ENCODE measurements at places on chromosomes 11 and 22. TPM values are rescaled to one million over a fixed set of nuclear protein-coding genes. Genes with fewer than 3 reads are reported as not detected.

DNA sequence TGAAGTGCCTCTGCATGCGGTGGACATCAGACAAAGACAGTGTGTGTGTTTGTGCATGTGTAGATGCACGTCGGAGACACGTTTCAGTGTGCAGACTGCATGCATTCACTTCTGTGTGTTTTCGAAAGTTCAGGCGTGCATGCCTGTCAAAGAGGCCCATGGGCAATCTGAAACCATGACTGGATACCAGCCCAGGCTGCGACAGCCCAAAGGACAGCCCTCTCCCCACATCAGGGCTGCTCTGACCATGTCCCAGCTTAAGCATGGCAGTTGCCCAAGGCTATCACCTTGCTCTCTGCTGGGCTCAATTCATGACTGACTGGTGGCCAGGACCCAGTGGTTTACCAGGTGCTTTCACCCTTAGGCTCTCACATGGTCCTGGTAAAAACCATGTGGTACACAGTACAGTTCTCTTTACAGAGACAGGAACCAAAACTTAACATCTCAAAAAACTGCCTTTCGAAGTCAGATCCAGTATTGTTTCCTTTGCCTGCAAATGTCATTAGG, 423.7 kb upstream of the CADM1 start:
- DNase-seq: no peak

GRCh38 chr11:134760299-134760698, 348.3 kb upstream of the B3GAT1 start:
- DNase-seq: no peak

GRCh38 chr11:65448418-65449105, 26.0 kb downstream of the NEAT1 start:
- DNase-seq: peak; percentile 58

DNA sequence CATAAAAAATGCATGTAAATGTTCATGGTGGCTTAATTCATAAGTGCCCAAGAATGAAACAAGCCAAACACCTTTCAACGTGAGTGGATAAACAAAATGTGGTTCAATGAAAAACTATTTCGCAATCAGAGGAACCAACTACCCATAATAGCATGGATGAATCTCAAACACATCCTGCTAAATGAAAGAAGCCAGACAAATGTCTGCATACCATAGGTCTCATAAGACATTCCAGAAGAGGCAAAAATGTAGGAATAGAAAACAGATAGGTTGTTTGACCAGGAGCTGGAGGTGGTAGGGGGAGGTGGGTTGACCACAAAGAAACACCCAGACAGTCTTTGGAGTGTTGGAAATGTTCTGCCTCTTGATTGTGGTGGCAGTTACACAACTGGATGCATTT, 13.2 kb upstream of the OSBPL5 start:
- no peak for DNase-seq

GRCh38 chr11:109858152-109858551, 235.0 kb upstream of the ZC3H12C start:
- no peak for DNase-seq

- no peak for DNase-seq
Observed at GRCh38 chr11:75454987-75455386, 22.0 kb upstream of the KLHL35 start.

GRCh38 chr22:20450551-20450906, 12.9 kb upstream of the SCARF2 start:
- no peak for DNase-seq

GRCh38 chr11:8006349-8006977, 19.3 kb downstream of the EIF3F start:
- DNase-seq: peak; percentile 80

GRCh38 chr22:23237841-23238240, 57.5 kb downstream of the BCR start:
- no peak for DNase-seq

- DNase-seq: no peak
Observed at GRCh38 chr11:58949184-58949583, 9.9 kb downstream of the GLYATL1 start.

DNA sequence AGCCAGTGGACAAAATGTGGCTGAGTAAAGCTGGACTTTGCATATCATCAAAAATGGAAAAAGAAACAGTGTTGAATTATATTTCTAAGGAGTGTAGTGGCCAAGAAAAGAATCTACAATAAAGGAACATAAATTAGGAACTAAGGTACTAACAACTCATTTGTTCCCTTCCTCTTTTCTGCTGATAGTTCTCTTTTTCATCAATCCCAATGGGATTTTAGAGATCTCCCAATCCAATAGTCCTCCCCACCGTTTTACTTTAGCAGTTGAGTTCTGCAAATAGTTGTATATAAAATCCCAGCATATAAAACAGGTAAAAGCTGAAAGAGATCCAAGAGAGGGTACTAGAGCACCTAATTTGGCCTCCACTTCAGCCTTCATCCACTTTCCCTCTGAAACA, 2.0 kb downstream of the PRCP start:
- DNase-seq: no peak

GRCh38 chr11:100618914-100619313, 68.2 kb upstream of the ARHGAP42 start:
- DNase-seq: no peak

- no peak for DNase-seq
Observed at GRCh38 chr11:121586750-121587149, 134.0 kb upstream of the SORL1-AS1 start.

DNA sequence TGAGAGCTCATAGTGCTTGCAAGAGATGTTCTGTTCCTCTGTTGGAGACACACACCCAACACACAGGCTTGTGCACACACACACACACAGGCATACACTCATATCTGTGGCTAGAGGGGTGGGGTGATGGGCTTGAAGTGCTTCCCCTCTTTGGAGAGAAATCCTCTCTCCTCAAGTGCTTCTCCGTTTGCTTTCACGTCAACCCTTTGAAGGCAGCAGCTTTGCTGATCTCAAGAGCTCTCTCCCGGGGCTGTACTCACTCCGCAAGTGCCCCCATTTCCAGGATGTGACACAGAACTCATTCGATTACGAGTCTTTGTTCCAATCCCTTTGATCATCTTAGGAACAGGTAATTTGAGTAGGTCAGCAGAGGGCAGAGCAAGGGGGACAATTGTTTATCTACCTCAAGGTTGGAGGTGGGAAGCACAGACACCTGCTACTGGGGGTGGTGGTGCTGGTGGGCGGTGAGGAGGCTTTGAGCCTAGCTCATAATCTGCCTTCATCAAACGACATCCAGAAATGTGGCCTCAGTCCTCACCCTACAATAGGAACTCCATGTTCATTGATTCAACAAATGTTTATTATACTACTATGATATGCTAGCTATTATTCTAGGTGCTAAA, 529.8 kb upstream of the CADM1 start:
- no peak for DNase-seq

DNA sequence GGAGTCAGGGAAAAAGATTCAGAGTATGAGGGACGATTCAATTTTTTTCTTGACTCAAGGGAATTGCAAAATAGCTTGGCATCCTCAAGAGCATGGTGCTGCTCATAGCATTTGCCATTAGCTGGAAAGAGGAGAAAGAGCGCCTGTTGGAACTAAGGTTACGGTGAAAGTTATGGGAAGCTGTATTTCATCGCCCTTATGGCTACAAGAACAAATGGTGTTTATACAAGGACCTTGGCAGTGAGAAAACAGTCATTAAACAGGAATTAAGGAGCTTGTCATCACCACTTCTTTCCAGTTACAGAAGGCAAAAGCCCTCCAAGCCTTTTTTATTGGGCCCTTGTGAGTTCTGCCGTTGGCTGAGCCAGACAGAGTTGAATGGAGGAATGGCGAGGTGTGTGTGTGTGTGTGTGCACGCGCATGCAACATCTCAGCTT, 74.2 kb downstream of the ALX4 start:
- no peak for DNase-seq

DNA sequence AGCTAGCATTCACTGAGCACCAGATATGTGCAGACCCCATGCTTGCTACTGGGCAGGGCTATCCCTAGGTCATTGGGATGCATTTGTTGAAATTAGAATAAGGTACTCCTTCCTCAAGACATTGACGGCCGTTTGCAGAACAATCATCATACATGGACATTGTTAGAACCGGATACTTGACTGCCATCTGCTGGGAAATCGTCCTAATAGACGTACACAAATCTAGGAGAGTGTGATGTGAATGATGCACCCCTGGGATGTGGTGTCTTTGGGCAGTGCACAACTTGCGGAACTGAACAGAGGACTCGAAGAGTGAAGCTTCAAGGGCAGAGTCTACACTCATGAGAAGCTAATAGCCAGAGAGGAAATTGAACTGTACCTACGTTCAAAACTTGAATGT, 35.9 kb downstream of the MYO18B start:
- peak; percentile 66 for DNase-seq

- no peak for DNase-seq
Observed at GRCh38 chr11:119797736-119798135, 68.7 kb upstream of the NECTIN1 start.

DNA sequence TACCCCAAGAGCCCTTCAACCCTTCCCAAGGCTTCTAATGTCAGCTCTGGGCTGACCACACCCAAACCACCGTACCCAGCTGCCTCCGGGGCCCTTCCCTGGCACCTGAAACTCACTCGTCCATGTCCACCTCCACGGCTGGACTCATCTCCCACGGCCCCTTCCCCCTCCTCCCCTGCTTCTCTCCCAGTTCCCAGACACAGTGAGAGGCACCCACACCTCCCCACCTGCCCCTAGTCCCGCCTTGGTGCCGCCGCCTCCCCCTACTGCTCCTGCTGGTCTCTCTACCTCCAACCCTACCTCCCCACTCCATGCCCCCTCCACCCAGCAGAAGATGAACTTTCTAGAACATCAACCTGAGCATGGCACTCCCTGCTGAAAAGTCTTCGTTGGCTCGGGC, 39.5 kb downstream of the ELFN2 start:
- DNase-seq: no peak

DNA sequence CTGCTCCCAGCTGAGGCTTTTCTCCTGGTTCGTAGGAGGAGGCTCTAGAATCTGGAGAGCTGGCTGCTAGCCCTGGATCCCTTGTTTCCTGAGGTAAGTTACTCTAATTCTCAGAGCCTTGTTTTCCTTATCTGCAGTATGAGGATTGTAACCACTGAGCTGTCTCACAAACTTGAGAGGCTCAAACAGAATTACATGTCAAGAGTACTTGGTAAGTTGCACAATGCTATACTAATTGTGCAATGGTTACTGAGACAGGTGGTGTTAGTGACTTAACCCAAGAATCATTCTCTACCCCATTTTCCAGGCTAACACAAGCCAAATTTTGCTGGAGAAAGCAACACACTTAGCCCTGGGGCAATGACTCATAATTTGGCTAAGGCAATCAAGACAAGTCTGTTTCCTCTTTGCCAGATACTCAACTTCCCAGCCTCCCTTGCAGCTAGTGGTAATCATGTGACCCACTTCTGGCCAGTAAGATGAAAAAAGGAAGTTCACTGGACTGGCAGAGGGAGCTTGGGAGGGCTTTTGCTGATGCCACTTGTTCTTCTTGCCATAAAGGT, 348.0 kb downstream of the TENM4 start:
- DNase-seq: peak; percentile 48

DNA sequence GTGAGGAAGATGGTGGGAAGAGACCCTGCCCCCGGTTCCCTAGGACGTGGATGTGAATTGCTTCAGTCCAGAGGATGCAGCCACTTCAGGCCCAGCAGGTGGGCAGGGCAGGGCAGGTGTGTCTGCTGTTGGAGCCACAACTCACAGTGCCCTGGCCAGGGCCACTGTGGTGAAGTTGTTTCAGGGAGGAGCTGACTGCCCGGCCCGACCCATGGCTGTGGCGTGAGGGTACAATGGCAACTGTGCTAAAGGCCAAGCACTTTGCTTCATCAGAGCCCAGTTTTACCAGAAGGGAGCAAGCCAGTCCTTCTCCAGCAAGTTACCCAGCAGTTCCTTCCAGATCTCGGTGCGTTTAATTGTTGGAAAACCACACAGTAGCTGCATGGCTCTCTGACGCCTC, 1174.4 kb downstream of the BRD1 start:
- no peak for DNase-seq

SCGB1D2 gene
- not detected for total RNA-seq

YPEL1 gene
- 2.8 TPM for total RNA-seq

MS4A4A gene
- not detected for total RNA-seq

OR52N4 gene
- total RNA-seq: not detected

BET1L gene
- 11.3 TPM for total RNA-seq

GTF2H1 gene
- total RNA-seq: 45.8 TPM

PHOX2A gene
- total RNA-seq: not detected

PATZ1 gene
- 15.1 TPM for total RNA-seq

Measured in lung microvascular endothelial cell (primary cell).